ENCODE measurements at places on chromosomes 12 and 14.

DNA sequence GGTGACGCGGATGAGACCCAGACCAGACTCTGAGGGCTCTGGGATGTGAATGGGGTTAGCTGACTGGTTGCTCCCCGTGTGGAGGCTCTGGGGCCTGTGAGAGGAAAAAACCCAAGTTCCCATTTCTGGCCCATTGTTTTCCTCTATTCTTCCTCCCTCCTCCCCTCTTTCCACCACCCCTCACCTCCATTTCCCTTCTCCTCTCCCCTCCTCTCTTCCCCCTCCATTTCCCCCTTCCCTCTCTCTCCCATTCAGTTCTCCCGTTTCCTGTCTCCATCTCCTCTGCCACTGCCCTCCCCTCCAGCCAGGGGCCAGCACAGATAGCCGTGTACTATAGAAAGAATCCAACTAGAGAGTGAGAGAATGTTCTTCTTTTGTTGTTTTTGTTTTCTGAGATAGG is 12.6 kb upstream of the PRPH start:
- no peaks in the 10 kb centered on the region for H3K4me1 ChIP-seq
- no peak overlapping the region for H3K27ac ChIP-seq
- ATAC-seq, result no peak
- no peak overlapping the region for H3K4me3 ChIP-seq

DNA sequence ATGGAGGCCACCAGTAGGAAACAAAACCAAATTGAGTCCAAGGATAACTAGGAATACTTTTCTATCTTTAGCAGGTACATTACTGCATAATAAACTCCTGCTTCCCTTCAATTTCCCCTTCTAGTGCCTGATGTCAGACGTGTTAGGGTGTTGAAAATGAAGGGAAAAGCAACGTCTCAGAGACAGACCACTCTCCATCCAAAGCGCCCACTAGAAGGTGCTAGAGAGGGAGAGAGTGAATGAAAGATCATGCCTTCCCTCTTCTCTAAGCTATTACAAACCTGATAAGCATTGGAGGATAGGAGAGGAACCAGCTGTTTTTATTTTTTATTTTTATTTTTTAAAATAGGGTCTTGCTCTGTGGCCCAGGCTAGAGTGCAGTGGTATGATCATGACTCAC is 64.1 kb downstream of the ZNF641 start:
- no peak for ATAC-seq
- H3K4me1 ChIP-seq, result peaks cover 7% of the 10 kb centered on the region
- no peaks in the 10 kb centered on the region for H3K36me3 ChIP-seq
- H3K27me3 ChIP-seq, result peaks cover 41% of the 10 kb centered on the region

- peaks cover 20% of the 10 kb centered on the region for H3K4me1 ChIP-seq
- peak within 1 kb of the TSS; percentile 30 for H3K27ac ChIP-seq
- ATAC-seq, result peak; percentile 4
- H3K4me3 ChIP-seq, result peak within 1 kb of the TSS; percentile 59
- H3K36me3 ChIP-seq, result peaks cover 6% of the 10 kb centered on the region
These were observed at the start of gene TNFAIP2 for GRCh38 chr14:103122947-103123633. Gene TNFAIP2 (plus strand): TSS chr14:103123461. CDS start chr14:103126458, 2,997 bp downstream.

- ATAC-seq, result no peak
- no peak overlapping the region for H3K27ac ChIP-seq
- H3K27me3 ChIP-seq, result no peaks in the 10 kb centered on the region
- no peaks in the 10 kb centered on the region for H3K36me3 ChIP-seq
- H3K4me3 ChIP-seq, result no peak overlapping the region
- H3K4me1 ChIP-seq, result no peaks in the 10 kb centered on the region
These were observed 44.0 kb upstream of the CPNE8 start for GRCh38 chr12:38949363-38949762.

DNA sequence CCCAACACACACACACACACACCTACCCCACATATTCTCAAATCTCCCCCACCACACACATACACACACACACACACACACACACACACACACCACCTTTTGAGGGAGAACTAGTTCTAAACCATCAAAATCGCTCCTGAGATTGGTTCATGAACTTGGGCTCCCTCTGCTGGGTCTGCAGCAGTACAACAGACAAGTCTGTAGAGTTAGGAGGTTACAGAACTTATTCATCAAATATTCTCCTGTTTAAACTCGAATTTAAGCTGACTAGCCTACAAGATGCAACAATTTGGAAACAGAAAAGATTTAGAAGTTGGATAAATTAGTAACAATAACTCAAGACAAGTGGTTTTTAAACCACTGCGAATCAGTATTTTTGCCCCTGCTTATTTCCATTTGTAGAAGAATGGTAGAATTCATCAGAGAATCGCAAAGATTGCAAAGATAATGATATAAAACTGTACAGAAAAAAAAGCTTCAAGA is 136.4 kb upstream of the USP15 start:
- peak; percentile 41 for ATAC-seq
- no peaks in the 10 kb centered on the region for H3K36me3 ChIP-seq
- no peak overlapping the region for H3K27ac ChIP-seq
- H3K4me1 ChIP-seq, result no peaks in the 10 kb centered on the region
- H3K27me3 ChIP-seq, result no peaks in the 10 kb centered on the region
- no peak overlapping the region for H3K4me3 ChIP-seq

- no peak overlapping the region for H3K4me3 ChIP-seq
- no peaks in the 10 kb centered on the region for H3K27me3 ChIP-seq
- H3K27ac ChIP-seq, result no peak overlapping the region
- H3K36me3 ChIP-seq, result no peaks in the 10 kb centered on the region
- ATAC-seq, result no peak
These were observed 196.6 kb upstream of the TMTC1 start for GRCh38 chr12:29980304-29980703.

DNA sequence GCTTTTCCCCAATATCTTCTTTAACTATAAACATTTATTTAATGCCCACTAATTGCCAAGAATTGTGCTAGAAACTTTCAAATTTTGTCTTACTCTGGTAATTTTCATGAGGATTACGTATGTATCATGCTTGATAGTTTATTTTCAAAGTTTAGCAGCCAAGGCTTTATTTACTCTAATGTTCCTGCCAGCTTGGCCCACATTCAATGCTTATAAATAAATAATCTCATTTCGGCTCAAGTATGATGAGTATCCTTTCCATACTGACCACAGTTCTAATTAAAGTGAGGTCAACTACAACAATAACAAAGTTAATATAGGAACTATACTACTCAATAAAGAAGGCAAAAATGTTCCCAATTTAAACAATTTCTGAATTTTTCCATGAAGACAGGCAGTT is 259.2 kb downstream of the MED13L start:
- no peak for ATAC-seq
- H3K4me1 ChIP-seq, result peaks cover 5% of the 10 kb centered on the region
- H3K4me3 ChIP-seq, result no peak overlapping the region
- no peaks in the 10 kb centered on the region for H3K27me3 ChIP-seq
- peaks cover 44% of the 10 kb centered on the region for H3K36me3 ChIP-seq

DNA sequence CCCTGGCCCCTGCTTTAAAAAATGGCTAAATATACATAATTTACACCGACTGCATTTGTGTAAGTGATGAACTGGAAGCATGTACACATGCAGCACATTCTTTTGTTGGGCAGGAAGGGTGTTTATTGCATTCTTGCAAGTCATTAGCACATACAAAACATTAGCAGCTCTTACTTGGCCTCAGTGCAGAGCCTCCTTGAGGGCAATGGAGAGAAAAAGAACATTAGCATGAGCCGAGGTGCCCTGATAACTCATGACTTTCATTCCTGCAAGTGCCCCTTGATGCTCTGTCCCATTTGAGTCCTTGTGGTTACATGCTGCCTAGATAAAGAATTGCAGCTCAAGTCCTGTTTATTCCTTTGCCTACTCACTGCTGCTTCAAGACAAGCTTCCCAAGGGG is 61.9 kb downstream of the PAX9 start:
- H3K36me3 ChIP-seq, result no peaks in the 10 kb centered on the region
- H3K4me1 ChIP-seq, result no peaks in the 10 kb centered on the region
- no peak overlapping the region for H3K27ac ChIP-seq

GRCh38 chr12:95259368-95259767 is 41.8 kb downstream of the VEZT start:
- no peaks in the 10 kb centered on the region for H3K27me3 ChIP-seq
- no peak overlapping the region for H3K4me3 ChIP-seq
- no peak overlapping the region for H3K27ac ChIP-seq
- peaks cover 50% of the 10 kb centered on the region for H3K36me3 ChIP-seq

- no peak overlapping the region for H3K27ac ChIP-seq
- ATAC-seq, result no peak
- H3K36me3 ChIP-seq, result no peaks in the 10 kb centered on the region
- peaks cover 22% of the 10 kb centered on the region for H3K27me3 ChIP-seq
- no peaks in the 10 kb centered on the region for H3K4me1 ChIP-seq
These were observed 192.8 kb downstream of the NTF3 start for GRCh38 chr12:5624486-5625272.

DNA sequence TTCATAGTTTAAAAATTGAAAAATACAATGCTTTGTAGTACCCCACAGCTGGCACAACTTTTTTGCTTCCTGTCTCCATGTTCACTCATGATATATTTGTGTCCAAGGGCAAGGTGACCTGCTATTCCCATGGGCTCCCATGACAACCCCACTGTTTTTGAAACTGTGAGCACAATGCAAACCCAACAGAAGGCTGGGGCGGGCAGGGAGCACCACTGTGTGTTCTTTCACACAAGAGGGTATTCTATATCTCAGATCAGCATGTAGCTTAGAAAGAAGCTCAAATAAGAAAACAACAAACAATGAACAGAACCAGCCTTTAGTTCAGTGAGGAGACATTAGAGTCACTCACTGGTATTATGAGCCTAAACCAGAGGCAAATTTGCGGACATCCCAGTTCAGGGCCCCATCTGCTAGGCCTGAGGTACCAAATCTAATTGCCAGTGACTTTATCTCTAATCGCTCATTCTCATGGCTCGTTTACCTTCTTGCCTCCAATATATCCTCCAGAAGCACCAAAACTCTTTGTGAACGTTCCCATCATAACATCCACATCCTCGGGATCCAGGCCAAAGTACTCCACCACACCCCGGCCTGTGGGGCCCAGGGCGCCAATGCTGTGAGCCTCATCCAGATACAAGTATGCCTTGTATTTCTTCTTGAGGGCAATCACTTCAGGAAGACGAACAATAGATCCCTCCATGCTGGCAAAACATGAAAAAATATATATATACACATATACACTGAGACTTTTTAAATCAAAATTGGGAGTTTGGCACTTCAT is 56.4 kb upstream of the ISM2 start:
- no peaks in the 10 kb centered on the region for H3K27me3 ChIP-seq
- H3K36me3 ChIP-seq, result peaks cover 38% of the 10 kb centered on the region
- peaks cover 7% of the 10 kb centered on the region for H3K4me1 ChIP-seq
- no peak overlapping the region for H3K4me3 ChIP-seq
- H3K27ac ChIP-seq, result peak overlapping the region; percentile 53
- no peak for ATAC-seq

GRCh38 chr12:101939306-101939705 is 61.9 kb downstream of the DRAM1 start:
- no peak for ATAC-seq
- peak overlapping the region; percentile 75 for H3K27ac ChIP-seq
- no peak overlapping the region for H3K4me3 ChIP-seq
- no peaks in the 10 kb centered on the region for H3K36me3 ChIP-seq

DNA sequence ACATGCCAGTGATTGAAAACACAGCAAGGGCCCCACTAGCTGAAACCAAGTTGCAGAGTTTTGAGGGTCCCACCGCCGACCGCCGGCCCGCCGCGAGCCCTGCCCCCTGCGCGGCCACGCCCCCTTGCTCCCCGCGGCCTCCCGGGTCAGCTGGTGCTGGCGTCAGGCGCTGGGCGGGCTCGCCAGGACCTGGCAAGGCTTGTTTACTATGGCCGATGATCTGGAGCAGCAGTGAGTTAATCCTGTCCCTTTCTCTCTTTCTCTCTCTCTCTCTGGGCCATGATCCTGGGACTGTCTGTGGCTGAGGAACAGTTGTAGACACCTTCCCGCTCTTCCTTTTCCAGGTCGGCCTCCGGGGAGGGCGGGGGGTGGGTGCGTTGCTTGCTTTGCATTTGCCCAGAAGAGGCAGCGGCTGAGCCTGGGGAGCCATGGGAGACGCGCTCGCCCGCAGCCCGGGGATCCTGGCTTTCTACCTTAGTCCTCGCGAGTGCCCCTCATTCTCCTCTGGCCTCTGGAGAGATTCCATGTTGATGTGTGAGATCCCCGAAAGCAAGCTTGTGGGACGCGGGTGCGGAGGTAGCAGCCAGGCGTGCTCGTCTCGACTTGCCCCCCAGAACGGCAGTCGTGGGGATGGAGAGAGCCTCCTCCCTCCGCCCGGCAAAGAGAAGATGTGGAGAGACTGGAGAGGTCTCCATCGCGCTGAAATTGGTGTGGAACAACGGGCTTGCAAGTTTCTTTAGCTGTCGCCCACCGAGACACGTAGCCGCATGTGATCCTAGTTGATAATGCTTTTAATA is at the start of gene ABHD4:
Gene ABHD4, plus strand, starts transcription at position 202 of the 797 bp plus-strand sequence. Its CDS starts 7 bp downstream, at position 209.
- no peaks in the 10 kb centered on the region for H3K27me3 ChIP-seq
- peak; percentile 98 for ATAC-seq
- H3K4me1 ChIP-seq, result peaks cover 35% of the 10 kb centered on the region
- peaks cover 19% of the 10 kb centered on the region for H3K36me3 ChIP-seq
- peak within 1 kb of the TSS; percentile 89 for H3K27ac ChIP-seq

DNA sequence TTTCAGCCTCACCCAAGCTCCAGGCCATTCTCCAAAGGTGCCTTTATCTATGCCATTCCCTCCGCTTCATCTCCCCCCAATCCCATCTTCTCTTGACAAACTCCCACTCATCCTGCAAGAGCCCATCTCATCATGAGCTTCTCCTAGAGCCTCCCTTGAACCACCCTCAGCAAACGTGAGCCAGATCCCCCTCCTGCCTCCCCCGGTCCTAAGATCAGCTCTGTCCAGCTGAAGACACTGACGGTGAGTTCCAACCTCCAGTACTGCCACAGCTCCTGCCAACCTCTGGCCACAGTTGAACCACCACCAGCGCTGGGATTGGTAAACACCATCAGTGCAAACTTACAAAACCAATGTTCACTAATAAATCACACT is 124.6 kb downstream of the BCL11B start:
- H3K4me1 ChIP-seq, result no peaks in the 10 kb centered on the region
- no peak overlapping the region for H3K4me3 ChIP-seq
- no peaks in the 10 kb centered on the region for H3K36me3 ChIP-seq
- ATAC-seq, result no peak

- peaks cover 14% of the 10 kb centered on the region for H3K4me1 ChIP-seq
- ATAC-seq, result no peak
- peaks cover 40% of the 10 kb centered on the region for H3K27me3 ChIP-seq
- H3K27ac ChIP-seq, result no peak overlapping the region
- no peaks in the 10 kb centered on the region for H3K36me3 ChIP-seq
These were observed 44.0 kb downstream of the LRRC74A start for GRCh38 chr14:76870166-76870565.

DNA sequence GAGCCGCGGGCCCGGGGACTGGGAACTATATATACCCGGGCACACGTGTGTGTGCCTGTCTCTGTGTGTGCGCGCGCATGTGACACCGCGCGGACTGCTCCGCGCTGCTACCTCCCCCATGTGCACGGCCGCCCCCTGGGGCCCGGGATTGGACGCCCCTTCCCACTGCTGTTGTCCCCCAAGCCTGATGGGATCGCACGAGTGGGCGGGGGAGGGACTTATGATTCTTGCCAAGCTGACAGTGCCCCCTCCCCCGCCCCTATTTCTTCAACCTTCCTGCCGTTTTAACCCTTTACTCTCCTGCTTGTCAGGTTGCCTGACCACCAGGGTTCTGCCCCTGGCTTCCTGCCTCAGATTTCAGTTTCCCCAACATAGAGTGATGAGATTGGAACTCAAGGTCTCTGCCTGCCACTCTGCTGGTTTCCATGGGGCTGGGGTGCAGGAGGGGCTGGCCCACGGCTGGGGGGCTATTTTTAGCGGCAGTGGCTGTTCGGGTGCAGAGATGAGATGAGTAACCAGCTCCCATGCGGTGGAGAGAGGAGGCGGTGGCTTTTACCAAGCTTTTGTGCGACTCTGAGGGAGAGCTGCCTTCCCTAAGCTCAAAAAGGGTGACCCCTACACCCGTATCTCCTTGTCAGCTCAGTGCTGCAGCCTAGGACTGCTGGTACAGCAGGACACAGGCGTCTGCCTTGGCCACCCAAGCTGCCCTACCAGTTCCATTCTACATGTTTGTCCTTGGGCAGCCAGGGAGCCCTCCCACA is at the start of gene DDN:
Gene DDN, minus strand, starts transcription at position 5 of the 761 bp plus-strand sequence. CDS start 88 bp downstream, outside the sequence.
- H3K36me3 ChIP-seq, result peaks cover 38% of the 10 kb centered on the region
- peaks cover 35% of the 10 kb centered on the region for H3K27me3 ChIP-seq
- H3K4me1 ChIP-seq, result peaks cover 56% of the 10 kb centered on the region
- H3K27ac ChIP-seq, result peak within 1 kb of the TSS; percentile 48

Data from stimulated activated memory B cell treated with anti-CD40 and anti-IgM and Interleukin-4, amounts not matched to agents 10 μg/mL and 1 μg/mL and 100 μg/mL, for 72 hours (primary cell).